ENCODE measurements at places on chromosomes 11 and 22.
A peak's percentile ranks its signal among the peaks of the same experiment; 100 is the strongest.

GRCh38 chr22:31501738-31502137 lies 5.4 kb downstream of the SFI1 start:
- no peak for DNase-seq

GRCh38 chr11:121466063-121466794 lies 13.5 kb upstream of the SORL1-AS1 start:
- peak; percentile 75 for DNase-seq

DNA sequence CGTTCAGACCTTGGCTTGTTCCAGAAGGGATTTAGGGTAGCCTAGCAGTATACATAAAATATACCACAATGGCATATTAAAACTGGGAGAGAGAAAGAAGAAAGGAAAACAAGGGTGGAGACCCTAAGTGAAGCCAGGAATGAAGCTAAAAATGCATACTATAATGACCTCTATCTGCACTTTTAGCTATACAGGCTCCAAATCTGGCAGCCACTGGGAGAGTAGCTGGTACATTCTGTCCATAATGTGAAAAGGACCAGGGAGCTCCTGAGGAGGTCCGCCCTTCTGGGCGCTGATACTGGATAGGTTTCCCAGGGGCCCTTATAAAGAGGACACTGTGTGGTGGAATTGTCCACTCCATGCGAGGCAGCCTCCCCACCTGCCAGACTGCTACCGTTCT lies 42.8 kb downstream of the PRDM11 start:
- no peak for DNase-seq

DNA sequence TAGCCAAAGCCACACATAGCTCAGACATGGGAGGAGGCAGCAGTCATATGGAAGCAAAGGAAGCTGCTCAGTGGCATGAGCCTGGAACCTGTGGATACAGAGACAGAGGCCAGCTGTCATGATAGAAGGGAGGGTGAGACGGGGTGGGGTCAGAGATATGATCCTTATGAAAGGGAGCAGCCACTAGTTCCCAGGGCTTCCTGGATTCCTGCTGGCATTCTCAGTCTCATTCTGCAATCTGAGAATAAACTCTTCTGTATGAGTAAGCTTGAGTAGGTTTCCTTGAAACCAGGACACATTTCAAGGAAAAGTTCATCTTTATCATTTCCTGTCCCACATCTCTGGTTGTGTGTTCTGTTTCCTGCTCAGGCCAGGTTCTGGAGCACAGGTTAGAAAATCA lies 220.2 kb upstream of the SNX19 start:
- DNase-seq = no peak

- no peak for DNase-seq
Observed at GRCh38 chr22:22216450-22216959, 28.1 kb upstream of the VPREB1 start.

DNA sequence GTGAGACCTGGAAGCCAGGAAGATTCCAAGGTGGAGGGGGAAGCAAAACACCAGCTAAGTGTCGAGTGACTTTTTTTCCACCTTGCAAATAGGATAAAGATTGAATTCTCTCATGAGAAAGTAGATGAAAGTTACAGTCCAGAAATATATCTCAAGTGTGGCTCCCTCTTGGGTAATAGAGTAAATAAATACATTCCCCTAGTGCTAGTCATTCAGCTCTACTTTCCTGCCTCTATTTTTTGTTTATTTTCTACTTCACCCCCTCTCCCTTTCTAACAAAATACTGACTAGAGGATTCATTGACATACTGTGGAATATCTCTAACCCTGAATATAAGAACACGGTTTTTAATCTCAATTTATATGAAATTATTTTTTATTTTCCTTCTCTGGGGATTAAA lies 19.2 kb upstream of the OOSP4B start:
- DNase-seq = no peak

- no peak for DNase-seq
Observed at GRCh38 chr11:46492532-46492931, 101.0 kb upstream of the CHRM4 start.

DNA sequence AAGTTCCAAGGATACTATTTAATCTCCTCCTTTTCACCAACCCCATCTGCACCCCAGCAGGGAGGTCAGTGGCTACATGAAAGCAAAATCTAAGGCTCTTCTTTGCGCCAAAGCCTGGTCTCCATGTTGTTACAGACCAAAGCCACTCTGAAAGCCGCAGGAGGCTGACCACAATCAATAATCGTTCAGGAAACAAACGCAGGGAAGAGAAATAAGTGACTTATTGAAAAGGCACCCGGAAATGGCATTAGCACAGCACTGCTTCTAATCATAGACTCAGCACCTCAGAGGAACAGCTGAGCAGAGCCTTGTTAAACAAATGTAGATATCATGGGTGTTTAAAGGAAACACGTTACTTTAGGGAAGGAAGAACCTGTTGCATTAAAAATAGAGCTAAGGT lies 183.9 kb downstream of the KIRREL3 start:
- DNase-seq = no peak

DNA sequence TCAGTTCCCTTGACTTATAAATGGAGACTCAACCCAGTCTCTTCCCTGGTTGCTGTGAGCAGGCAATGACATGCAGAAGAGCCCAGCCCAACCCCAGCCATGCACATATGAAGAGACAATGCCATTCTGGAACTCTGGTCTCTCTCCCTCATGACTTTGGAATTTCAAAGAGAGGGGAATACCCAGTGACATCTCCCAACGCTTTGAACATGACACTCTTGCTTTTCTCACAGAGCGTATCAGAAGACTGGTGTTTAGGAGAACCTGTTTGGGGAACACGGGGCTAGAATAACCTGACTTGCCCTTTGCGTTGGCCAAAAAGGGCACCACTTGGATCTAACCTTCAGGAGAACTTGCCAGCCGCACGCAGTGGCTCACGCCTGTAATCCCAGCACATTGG lies 12.9 kb downstream of the RANGAP1 start:
- DNase-seq = no peak

DNA sequence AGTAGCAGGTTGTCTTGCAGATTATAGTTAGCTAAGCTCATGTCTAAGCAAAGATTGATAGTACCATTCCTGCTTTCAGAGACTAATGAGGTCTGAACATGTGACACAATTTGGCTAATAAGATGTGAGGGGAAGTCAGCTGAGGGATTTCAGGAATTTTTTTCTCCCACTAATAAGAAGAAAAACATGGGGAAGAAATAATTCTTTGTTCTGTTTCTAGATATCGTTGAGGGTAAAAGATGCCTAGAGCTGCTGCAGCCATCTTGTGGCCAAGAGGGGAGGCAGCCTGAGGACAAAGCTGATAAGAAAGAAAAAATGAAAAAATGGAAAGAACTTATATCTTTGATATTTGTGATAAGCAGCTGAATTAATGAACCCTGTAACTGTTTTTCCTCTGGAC lies 1334.4 kb downstream of the LRRC4C start:
- DNase-seq = no peak

DNA sequence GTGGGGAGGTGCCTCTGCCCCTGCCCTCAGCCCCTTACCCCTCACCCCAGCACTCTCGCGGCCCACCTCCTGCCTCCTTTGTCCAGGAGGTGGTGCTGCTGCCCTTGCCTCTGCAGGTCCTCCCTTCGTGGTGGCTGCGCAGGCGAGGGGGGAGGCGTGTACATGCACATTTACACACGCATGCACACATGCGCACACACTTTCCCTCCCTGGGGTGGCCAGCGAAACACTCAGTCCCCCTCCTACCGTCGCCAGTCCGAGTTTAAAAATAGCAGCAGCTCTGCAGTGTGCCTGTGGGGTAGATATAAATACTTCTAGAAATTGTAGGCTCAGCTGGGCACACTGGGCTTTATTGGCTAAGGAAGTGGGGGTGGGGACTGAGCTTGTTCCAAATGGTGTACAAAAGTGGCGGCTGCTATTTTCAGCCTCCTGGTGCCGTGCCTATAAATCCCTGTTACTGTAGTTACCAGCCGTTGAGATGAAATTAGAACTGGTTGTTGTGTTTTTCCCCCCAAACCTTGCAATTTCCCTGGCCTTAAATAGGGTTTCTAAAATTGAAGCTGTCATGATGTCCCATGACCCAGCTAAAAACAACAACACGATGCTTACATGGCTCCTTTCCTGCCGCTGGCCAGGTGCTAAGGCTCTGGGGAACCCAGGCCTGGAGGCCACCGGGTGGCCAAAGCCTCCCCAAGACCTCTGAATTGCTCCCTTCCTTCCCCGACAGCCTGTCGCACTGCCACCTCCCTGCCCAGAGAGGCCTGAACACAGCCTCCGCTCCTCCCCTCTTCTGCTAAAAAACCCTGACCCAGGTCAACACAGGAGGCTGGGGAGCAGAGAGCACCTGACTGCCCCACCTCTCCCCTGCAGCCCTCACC lies 12.4 kb downstream of the PICK1 start:
- no peak for DNase-seq

DNA sequence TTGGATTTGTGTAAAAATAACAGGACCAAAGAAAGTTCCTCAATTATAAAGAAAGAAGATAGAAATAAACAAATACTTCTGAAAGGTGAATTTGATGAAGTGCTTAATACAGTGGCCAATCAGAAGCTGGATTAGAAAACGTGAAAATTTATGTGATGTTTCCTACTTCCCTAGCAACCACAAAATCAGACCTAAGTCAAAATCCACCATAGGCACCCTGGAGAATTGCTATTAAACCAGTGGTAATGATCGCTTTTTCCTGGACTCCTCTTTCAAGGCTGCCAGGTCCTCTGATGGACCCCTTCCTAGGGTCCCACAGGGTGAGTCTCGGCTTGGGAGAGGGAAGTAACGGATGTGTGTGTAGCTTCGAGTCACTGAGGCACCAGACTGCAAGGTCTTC lies 9.6 kb downstream of the WT1 start:
- no peak for DNase-seq

DNA sequence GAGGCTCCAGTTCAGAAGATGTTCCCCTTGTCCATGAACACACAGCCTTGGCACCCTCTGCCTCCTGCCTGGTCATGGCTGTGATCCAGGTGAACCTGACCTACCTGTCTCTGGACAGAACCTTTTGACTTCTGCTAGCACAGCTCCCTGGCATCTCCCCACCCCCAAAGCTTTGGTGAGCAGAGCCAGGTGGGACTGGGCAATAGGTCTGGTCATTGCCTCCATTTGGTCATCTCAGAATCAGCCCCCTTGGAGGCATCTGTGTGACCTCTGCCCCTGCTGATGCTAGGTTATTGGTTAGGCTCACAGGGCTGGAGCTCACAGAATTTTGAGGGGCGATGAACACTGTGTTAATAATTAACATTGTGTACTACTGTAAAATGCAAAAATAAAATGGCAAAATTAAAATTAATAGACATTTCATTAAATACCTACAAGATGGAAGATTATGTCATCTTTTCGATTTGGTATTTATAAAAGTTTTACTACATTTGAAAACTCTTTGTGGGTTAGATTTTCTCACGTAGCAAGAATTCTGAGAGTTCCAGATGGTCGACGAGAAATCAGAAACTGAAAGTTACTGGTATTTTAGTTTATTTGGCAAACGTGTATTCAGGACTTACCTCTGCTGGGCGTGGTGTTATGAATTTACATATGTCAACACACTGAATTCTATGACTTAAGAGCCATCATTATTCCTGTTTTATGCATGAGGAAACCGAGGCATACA lies 8.3 kb upstream of the KIAA0930 start:
- DNase-seq = no peak

DNA sequence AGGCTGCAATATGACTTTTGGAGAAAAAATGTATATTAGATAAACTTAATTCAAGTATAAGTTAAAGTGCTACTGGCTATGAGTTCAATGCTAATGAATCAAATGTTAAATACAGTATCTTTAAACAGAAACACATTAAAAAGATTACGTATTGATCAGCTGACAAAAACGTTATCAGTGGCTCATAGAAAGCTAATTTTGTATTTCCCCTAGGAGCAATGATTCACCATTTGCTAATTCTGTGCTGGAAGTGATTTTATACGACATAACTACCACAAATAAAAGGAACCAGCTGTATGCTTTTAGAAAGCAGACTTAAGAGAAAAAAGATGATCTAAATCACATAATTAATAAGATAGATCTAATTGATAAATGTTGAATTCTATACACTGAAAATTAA lies 43.6 kb downstream of the MRE11 start:
- no peak for DNase-seq

- no peak for DNase-seq
Observed at GRCh38 chr11:105226091-105226490, 86.5 kb upstream of the CARD18 start.

GRCh38 chr11:34514597-34514996 lies 1.0 kb upstream of the ELF5 start:
- DNase-seq = no peak

GRCh38 chr11:32899438-32899837 lies 6.8 kb downstream of the QSER1 start:
- DNase-seq = no peak

DNA sequence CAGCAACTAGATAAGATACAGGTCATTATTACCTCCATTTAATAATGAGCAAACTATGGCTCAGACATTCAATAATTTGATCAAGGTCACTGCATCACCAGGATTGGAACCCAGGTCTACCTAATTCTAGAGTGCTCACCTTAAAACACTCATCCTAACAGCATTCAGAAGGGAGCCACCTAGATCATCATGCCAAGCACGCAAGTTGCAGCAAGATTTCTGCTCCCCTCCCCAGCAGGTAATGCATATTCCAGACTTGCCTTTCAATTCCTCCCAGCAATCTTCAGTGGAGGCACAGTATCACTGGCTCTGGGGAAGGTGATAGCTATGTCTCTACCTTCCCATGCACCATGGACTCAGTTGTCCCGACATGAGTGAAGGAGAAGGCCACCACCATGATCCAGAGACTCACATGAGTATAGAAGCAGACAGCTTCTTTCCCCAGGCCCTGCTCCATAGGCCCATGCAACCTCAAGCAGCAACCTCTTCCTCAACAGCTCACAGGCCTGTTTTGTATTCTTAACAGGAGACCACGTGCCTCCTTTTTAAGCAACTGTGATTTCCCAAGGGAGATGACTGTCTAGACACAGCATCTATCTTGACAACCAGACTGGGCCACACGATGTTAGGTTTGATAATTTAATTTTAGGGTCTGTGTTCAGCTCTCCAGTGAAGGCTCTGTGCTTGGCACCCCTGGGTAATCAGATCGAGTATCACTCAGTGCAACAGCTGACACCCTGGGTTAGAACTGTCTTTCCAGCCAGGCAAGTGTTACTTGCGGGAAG lies 36.4 kb downstream of the RAB30 start:
- DNase-seq = no peak

GRCh38 chr11:67437082-67437808 lies at the start of gene PTPRCAP:
TSS of gene PTPRCAP (minus strand) at chr11:67437682. CDS start at chr11:67437619, 63 bp downstream.
- peak; percentile 85 for DNase-seq

DNA sequence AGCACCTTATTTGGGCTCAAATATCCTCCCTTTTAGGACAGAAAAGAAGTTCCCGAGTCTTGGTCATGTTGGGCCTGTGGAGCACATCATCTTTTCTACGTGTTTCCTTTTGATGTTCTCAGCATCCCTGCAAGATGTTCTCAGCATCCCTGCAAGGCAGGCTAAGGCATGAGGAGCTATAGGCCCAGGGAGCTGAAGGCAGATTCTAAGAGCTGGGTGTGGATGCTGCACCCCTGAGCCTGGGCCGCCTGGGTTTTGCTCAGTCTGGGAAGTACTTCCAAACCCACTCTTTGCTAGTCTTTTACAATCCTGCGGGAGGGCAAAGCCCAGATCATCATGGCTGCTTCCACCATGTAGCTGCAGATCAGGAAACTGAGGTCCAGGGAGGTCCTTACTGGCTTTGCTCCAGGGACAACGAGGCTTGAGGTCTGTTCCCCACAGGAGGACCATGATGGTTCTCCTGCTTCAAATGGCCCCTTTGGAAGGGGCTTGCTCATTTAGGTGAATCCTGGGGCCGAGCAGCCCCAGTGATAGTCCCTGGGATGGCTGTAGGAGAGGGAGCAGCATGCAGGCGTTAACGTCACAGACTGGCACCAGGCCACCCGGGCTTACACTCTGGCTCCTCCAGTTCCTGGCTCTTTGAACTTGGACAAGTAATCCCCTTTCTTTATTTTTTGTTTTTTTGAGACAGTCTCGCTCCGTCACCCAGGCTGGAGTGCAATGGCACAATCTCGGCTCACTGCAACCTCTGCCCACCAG lies 10.6 kb downstream of the LRRC75B start:
- DNase-seq = no peak
